NCI-H446 treated with DMSO at 0.1 percent for 48 hours (cell line): ENCODE measurements at places on chromosomes 16 and 17.

- DNase-seq, result no peak
Measured at GRCh38 chr17:66840061-66840460, 5.1 kb downstream of the CACNG5 start.

DNA sequence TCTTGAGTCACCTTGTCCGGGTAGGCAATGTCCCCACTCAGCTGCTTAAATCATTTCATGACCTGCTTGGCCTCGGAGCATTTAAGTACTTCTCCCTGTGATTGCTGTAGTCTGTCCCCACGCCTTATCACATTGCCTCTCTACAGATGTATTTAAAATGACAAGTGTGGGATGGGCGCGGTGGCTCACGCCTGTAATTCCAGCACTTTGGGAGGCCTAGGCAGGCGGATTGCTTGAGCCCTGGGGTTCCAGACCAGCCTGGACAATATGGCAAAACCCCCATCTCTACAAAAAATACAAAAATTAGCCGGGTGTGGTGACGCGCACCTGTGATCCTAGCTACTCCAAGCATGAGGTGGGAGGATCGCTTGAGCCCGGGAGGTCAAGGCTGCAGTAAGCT lies 1.3 kb upstream of the GJC1 start:
- no peak for DNase-seq

DNA sequence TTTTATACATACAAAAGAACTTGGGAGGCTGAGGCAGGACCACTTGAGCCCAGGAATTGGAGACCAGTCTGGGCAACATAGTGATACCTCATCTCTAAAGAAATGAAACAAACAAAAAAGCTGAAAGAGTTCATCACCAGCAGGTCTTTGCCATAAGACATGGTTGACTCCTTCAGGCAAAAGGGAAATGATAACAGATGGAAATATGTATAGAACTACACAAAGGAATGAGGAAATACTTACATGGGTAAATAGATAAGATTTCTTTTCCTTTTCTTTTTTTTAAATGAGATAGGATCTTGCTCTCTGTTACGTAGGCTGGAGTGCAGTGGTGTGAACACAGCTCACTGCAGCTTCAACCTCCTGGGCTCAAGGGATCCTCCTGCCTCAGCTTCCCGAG lies 165.3 kb downstream of the PARN start:
- DNase-seq, result no peak

GRCh38 chr16:1101133-1101532 lies 5.1 kb upstream of the C1QTNF8 start:
- DNase-seq, result no peak

DNA sequence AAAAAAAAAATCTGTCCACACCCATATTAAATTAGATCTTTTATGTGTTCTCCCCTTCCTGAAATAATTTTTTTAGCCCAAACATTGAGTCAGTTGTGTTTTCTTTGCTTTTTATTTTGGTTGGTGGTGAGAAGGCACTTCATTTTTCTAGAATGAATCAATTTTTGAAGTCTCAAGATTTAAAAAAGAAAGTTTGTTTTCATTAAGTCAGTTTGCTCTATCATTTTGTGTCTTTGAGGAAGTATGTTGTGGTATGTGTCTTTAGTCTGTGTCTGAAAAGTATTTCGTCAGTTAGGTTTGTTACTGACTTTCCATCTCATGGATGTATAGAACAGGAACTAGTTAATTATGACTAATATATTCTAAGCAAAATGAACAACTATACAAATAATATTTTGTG lies 3.8 kb downstream of the IGF2BP1 start:
- DNase-seq, result no peak

DNA sequence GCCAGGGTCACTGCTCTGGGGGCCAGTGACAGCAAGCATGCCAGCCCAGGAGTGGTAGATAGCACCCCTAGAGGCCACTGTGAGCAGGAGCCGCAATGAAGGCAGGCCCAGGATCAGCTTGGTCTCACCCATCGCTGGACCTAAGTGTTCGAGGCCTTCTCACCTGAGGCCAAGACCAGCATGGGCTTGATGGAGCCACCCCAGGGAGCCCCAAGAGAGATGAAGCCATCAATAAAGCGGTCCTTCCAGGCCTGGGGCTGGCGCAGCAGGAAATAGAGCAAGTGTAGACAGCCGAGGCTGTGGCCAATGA lies 1.8 kb downstream of the LCAT start:
- DNase-seq, result no peak

DNA sequence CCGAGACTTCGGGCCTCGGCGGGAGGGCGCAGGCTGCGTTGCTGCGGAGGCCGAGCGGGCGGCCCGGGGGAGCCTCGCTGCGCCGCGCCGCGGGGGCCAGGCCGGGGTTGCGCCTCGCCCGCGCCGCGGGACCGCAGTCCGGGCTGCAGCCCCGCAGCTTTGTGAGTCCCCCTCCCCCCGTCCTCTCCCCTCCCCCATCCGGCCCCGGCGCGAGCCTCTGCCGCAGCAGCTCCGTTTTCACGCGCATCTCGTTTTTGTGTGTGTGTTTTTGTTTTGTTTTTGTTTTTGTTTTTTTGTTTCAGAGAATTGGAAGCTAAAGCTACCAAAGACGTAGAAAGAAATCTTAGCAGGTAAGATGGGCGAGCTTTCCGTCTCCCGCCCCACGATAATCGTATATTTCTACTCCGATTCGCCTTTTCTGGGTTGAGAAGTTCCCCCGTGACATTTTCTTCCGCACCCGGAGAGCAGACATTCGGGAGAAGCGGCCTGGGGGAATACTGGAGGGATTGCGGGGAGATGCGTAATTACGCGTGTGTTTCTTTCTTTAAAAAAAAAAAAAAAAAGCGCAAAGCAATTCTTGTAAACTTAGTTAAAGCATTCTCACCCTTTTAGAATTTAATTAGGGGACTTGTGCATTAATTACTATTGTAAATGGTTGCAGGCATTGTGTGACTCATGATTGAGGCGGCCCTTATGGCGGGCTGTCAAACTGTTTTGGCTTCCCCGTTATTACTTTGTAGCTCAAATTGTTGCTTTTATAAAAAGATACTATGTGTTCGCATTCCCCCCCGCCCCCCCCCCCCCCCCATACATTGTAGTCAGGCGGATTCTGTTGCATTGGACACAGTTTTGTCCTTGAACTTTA lies 732 bp downstream of the TNRC6A start:
- no peak for DNase-seq

DNA sequence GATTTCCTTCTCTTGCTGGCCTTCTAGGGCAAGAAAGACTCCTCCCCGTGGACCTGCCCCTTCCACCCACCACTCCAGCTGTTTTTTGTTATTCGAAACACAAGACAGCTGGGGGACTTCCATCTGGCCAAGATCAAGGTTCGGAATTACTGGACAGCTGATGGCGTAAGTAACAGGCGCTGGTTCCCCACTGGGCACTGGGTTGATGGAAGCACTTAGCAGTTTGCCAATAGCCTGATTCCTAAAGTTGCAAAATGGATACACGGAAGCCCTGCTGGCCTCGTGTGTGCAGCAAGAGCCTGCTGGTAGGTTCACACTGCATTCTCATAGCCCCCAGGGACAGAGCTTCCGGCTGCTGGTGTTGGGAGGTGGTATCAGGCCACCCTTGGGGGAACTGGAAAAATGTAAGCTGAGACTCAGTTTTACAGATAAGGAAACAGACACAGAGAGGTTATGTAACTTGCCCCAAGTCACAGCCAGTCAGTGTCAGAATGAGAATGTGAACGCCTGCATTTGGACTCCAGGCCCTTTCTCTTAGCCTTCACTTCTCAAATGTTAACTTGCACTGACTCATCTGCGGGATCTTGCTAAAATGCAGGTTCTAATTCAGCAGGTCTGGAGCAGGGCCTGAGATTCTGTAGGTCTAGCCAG lies 171.7 kb downstream of the KATNIP start:
- DNase-seq, result no peak

DNA sequence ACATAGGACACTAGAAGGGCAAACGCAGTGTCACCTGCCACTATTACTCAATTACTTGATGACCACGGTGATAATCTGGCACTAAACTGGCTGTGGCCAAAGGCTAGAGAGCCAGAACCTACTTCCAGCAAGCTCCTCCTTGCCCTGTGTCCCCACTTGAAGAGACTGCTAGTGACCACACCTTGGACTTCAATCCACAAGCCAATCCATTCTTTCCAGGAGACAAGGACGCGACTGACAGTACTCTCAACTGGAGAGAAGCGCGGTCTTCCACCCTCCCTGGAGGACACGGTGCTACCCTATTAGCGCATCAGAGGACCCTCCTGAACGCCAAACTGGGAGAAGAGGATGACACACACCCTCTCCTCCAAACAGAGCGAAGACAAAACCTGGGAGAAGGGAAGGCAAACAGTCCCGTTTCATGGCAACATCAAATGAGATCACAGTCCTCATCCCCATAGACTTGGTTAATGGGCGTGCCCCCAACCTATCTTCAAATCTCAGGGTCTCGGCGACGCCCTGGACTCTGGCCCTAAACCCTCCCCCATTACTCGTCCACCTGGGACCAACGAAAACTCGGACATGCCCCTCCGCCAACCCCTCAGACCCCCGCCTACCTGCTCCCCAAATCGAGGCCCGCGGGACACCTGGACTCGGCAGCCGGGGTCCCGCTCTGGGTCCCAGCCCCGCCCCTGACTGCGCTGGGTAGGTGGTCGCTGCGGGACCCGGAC lies 508 bp downstream of the FLCN start:
- DNase-seq, result no peak

GRCh38 chr17:67751101-67752074 lies 33.7 kb downstream of the NOL11 start:
- peak; percentile 84 for DNase-seq

- DNase-seq, result no peak
Measured at GRCh38 chr17:43628089-43628650, 33.6 kb downstream of the MEOX1 start.

- no peak for DNase-seq
Measured at GRCh38 chr16:55398762-55399161, 74.8 kb downstream of the IRX6 start.

DNA sequence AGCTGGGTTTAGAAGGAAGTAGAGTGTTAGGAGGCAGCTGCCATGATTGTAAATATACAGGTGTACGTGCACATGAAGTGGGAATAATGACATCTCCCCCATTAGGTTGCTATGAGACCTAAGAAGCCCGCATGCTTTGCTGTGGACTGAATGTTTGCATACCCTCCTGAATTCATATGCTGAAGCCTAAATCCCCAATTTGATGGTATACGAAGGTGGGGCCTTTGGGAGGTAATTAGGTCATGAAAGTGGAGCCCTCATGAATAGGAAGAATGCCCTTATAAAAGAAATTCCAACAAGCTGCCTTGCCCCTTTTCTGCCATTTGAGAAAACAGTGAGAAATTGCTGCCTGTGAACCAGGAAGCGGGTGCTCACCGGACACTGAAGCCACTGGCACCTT lies 44.0 kb downstream of the CCDC182 start:
- no peak for DNase-seq

- no peak for DNase-seq
Measured at GRCh38 chr16:6903671-6904070, 429.0 kb upstream of the RBFOX1 start.

GRCh38 chr17:48903401-48903800 lies 4.8 kb upstream of the UBE2Z start:
- DNase-seq, result no peak

- no peak for DNase-seq
Measured at GRCh38 chr16:89476811-89477261, 13.5 kb downstream of the ANKRD11 start.

DNA sequence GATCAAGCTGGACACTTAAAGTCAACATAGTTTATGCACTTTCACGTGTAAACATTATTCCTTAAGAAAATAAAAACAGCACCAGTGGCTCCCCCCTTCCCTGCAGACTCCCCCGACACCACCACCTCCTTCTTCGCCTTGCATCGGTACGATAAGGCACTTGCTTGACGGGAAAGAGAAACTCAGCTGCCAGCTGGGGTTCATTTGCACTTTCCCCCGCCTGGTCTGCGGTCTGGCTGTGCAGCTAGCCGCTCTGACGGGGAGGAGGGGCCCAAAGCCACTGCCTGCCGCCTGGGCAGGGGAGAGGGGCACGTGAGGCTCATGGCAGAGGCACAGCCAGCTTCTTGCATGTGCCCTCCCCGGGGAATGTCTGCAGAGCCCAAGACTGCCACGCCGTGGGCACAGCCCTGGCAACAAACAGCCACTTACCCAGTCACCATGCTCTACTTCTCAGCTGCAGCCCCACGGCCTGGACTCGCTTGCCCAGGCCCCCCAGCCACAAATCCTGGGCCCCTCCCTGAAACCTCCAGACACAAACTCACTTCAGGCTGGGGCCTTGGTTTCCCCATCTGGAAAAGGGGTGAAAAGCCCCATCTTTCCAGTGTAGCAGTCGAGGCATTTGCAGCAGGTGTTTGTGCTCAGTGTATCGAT lies 16.5 kb upstream of the PRM1 start:
- DNase-seq, result peak; percentile 2

- DNase-seq, result no peak
Measured at GRCh38 chr17:41957031-41957868, 9.3 kb upstream of the CNP start.

DNA sequence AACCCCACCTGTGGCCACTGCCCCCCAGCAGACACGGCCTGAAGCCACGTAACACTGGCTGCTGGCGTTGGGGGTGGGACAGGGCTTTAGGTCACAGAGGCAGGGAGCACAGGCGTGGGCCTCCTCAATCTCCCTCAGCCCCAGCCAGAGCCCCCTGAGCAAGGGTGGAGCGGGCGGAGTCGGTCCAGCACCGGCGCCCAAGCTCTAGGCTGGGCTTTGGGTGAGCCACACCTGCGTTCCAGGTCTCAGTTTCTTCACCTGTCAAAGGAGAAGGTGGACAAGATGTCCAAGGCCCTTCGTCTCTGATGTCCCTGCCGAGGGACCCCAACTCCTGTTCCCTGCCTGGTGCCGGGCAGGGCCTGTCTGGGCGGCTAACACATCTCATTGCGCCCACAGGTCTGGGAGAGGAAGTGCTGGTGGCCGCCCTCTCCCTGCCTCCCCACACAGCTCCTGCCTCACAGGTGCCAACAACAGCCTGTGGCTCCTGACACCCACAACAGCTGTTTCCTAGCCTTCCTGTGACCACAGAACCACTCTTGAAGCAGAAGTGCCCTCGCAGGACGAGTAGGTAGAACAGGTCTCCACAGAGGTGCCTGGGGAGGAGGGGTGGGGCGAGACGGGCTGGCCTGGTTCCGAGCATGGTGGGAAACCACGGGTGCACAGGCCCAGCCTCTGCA lies 12.0 kb downstream of the FAM83G start:
- DNase-seq, result no peak

- no peak for DNase-seq
Measured at GRCh38 chr17:82775001-82775823, 23.3 kb downstream of the TBCD start.

DNA sequence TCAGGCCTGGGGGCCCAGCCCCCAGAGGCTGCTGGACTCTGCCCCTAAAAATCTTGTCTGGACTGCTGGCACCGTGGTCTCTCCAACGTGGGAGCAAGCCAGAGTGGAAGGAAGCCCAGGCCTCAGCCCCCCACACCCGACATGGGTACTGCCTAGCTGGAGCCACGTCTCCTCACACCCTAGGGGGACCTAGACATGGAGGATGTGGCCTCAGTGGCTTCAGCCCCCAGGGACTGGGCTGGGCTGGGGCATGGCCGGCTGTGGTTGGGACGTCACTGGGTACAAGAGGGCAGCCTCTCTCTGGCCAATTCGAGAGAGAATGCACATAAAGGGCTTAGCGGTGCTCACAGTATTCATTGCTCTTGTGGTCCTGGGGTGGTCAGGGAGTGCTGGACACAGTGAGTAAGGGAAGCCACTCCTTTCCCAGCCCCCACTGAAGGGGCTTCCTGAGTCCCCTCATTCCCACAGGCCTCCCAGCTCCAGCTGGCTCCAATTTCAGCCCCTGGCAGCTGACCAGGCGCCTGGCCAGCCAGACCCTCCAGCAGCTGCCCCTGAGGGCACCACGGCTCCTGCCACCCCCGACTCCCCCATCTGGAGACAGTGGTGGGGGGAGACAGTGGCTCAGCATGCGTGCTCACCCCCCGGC lies 1.1 kb downstream of the CDH15 start:
- no peak for DNase-seq

GRCh38 chr16:2974319-2975056 lies 5.3 kb downstream of the PAQR4 start:
- DNase-seq, result no peak
